Activated naive CD8-positive, alpha-beta T cell treated with anti-CD3 and anti-CD28 coated beads, Interleukin-2, amount 50 U/mL, for 24 hours (primary cell): ENCODE measurements at places on chromosomes 2 and 18.
A peak's percentile ranks its signal among the peaks of the same experiment; 100 is the strongest.

GRCh38 chr2:173991856-173992588, 26.8 kb upstream of the SP3 start:
- DNase-seq: no peak

DNA sequence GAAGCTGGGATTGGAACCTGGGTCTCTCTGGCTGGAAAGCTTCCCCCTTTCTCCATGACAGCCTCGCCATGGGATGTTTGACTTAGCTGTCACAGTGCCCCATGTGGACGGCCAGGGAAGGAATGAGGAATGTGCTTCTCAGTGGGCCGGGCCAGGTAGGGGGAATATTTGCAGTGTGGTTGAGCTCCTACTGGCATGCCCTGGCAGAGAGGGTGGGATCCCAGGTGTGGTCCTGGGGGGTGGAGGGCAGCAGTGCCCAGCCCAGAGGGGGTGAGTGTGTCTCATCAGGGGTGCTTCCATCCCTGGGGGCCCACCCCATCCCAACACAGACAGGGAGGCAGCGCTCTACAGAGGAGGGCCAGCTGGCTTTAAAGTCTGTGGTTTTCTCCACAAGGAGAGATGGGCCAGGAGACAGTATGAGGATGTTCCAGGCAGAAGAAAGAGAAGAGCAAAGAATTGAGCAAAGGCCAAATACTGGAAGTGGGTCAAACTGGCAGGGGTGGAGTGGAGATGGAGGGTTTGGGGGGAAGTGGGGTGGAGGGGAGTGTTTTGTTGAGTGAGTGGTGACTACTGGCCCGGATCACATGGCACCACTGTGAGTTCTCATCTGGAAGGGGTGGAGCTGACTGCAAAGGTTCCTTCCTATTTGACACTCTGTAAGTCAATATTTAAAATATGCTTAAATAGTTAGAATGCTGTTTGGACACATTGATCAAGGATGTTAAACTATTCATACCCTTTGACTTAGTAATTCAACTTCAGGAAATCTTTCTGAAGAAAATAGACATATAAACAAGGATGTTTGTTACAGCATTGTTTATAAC, 94.0 kb downstream of the MYCN start:
- no peak for DNase-seq

- DNase-seq: no peak
Observed at GRCh38 chr18:3577281-3577855, 127.4 kb downstream of the TGIF1 start.

DNA sequence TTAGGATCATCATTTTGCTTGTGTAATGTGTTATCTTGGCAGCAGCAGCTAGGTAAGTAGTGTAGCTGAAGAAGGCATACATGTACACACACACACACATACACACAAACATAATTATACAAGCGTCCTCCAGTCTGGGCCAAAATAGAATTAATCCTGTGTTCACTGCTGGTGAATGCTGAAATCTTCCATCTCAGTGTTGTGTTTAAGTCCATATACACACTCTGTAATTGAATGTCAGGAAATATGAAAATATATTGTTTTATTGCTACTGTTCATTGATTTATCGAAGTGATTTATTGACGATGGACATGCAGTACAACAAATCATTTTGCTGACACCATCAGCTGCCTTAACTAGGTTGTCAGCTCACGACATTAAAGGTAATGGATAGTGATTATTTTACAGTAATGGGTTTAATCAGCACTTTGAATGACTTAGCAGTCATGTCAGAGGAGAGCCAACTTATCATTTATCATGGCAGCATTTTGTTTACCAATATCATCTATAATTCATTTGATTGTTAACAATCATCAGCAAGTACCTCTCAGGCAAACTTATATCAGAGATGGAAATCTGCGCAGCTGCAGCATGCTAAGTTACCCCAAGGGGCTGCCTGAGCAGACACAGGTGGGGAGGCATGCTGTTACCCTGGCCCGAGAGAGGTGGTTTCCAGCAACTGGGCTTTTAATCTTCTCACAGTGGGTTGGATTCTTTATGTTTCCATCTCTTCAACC, 83.7 kb upstream of the FSHR start:
- DNase-seq: no peak

GRCh38 chr2:235836491-235836911, 331.7 kb downstream of the GBX2 start:
- no peak for DNase-seq

- no peak for DNase-seq
Observed at GRCh38 chr2:24077535-24077877, 1.4 kb upstream of the SF3B6 start.

DNA sequence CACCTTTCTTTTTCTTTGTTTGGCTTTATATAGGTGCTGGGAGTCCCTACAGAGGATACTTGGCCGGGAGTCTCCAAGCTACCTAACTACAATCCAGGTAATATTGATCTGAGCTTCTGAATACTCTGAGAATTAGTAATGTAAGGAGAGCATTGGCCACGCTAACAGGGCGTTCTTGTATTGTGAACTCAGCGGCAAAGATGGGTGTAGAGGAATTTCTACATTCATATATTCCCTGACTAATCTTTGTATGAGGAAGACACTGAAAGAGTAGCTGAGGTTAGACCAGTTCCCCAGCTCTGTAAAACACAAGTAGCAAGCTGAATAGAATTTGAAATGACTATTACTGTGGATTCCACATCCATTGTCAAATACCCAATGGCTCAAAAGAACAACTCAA, 48.5 kb downstream of the CDK15 start:
- DNase-seq: no peak

DNA sequence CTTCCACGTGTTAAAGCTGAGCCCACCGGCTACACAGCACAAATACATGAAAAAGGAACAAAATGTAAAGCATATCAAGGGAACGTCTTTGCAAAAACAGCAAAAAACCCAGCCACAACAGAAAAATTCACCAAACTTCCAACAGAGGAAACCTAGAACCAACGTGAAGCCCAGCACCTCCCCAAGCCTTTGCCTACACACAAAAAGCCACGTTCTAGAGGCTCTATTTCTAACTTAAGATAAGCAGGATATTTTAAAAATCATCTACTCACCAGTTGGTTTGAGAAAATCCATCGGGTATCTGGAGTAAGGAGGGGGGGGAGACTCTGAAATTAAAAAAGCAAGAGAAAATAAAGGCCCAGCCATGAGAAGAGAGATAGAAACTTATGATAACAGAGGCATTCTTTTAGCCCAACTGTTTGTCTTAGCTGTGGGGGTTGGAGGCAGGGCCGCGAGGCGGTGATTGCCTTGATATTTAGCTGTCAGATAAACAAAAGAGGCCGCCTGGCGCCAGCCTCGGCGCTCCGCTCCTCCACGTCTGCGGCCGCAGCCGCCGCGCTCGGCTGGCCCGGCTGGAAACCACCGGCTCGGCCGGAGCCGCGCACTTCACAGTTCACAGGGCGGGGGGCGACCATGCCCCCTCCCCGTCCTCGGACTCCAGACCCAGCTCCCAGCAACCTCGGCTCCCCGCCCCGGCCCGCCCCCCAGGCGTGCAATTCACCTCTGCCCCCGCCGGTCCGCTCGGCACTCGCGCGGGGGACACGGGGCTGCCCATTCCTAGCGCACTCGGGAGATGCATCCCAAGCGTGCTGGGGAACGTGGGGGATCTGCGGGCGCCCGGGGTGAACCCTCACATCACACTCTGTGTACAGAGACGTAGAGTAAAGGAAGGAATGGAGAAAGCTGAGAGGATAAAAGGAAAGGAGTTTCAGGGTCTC, 2.4 kb downstream of the SMAD7 start:
- DNase-seq: peak; percentile 53

GRCh38 chr2:241540401-241540770, 18.2 kb upstream of the BOK start:
- no peak for DNase-seq

DNA sequence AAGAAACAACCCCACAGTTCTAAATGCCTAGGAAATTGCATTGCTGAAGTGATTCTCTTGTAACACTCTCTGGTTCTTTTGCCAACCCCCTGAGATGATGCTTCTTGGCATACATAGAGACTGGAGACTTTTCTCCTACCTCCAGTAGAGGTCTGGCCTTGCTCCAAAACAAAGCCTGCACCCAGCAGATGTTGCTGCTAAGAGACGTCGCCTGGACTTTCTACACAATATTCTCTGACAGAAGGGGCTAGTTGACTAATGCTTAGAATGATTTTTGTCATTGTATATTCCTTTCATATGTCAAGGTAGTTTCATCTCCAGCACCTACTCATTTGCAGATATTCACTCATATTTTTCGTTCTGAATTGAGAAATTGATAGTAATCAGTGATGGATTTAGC, 24.6 kb downstream of the SOWAHC start:
- no peak for DNase-seq

GRCh38 chr2:6254441-6254840, 562.3 kb downstream of the SOX11 start:
- DNase-seq: no peak

GRCh38 chr18:76995896-76996295, 136.7 kb downstream of the MBP start:
- DNase-seq: no peak

DNA sequence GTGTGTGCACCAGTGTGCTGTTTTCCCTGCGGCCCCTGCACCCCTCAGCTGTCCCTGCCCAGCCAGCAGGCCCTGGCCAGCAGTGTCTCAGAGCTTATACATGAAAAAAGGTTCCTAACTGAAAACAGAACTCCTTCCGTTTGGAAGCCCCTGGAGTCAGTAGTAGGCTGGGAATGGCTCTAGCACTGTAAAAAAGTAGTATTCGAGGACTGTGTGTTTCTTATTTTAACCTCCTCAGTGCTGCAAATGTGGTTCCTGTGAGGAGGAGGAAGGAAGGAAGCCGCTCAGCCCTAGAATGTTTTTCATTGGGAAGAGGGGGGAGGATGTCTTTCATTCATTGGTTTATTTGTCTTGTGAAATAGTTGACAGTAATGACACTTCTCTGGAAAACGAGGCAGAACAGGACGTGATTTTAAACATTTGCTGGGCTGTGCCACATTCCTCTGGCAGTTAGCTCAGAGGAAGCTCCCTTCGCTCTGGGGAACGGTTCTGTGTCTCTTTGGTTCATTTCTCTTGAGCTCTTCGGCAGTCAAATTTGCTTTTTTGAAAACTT, 103.5 kb downstream of the SPTBN1 start:
- no peak for DNase-seq

DNA sequence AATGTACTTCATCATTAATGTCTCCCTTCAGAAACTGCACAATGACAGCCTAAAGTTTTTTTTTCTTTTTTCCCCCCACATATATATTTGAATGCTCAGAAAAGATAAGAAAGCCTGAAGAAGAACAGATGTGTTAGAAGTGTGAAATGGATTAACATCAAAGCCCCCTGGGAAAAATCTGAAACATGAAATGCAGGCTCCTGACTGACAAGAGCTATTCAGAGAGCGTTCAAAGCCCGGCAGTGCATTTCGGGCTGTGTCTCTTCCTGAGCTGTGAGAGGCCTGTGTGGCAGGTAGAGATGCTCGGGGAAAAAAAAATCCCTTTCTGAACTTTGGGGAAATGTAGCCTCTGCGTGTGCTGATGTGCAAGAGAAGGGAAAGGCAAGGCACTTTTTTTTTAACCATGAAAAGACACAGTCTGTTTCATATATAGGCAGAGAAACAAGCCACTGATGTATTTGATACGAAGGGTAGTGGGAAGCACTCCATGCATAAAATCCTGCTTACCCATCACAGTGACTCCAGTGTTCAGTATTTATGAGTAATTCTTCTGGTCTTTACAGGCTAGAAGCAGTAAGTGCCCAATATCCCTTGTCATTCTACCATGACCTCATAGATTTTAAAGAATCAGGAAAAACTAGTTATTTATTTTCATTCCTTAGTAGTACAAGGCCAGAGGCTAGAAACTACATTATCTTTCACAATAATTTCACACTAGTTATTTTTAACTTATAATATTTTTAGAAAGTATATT, 1574.2 kb upstream of the PIK3C3 start:
- DNase-seq: no peak

DNA sequence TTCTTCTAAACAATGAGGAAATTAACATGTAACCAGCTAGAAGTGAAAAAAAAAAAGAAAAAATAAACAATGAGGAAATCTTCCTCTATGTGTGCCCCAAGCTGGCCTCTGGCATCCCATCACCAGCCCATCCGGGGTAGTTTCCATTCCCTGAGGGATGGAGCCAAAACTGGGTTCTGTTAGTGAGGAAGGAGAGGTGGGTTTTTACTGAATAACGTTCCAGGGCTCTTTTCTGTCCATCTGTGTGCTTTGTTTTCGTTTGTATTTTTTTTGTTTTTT, 9.7 kb downstream of the EFHD1 start:
- DNase-seq: no peak

- DNase-seq: no peak
Observed at GRCh38 chr2:12177455-12178288, 431.2 kb downstream of the LPIN1 start.

DNA sequence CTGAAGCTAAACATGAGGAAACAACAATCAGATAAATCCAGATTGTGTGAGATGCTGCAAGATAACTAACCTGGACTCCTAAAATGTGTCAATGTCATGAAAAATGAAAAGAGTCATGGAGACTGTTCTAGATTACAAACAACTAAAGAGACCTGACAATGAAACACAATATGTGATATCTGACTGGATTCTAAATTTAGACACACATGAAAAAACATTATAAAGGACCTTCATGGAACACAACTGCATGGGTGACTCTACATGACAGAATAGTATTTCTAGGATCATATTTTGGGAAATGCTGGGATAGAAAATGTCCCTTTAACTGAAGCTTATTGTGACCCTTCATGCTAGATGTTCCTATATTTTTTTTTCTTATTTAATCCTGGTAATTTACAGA, 18.5 kb upstream of the SPTBN1 start:
- DNase-seq: no peak

- no peak for DNase-seq
Observed at GRCh38 chr18:45828917-45829811, 3.7 kb downstream of the SIGLEC15 start.

- no peak for DNase-seq
Observed at GRCh38 chr2:46183426-46183825, 113.8 kb upstream of the EPAS1 start.
